Type B pancreatic cell (in vitro differentiated cells): ENCODE measurements at places on chromosomes 7 and 10. TPM values are rescaled to one million over a fixed set of nuclear protein-coding genes. Genes with fewer than 3 reads are reported as not detected.

The GPNMB gene
- total RNA-seq = 7.0 and 13.3 TPM in 2 replicates

The SEMA4G gene
- total RNA-seq = 28.0 and 46.0 TPM in 2 replicates

The TMEM236 gene
- total RNA-seq = 11.6 and 14.7 TPM in 2 replicates

The FANK1 gene
- 9.5 and 11.8 TPM in 2 replicates for total RNA-seq

The KIAA1217 gene
- 73.2 and 99.0 TPM in 2 replicates for total RNA-seq

The PRSS2 gene
- 20.4 and 272 TPM in 2 replicates for total RNA-seq

The SPACDR gene
- 1.4 and 2.8 TPM in 2 replicates for total RNA-seq

The CTNNA3 gene
- 2.6 and 2.9 TPM in 2 replicates for total RNA-seq

DNA sequence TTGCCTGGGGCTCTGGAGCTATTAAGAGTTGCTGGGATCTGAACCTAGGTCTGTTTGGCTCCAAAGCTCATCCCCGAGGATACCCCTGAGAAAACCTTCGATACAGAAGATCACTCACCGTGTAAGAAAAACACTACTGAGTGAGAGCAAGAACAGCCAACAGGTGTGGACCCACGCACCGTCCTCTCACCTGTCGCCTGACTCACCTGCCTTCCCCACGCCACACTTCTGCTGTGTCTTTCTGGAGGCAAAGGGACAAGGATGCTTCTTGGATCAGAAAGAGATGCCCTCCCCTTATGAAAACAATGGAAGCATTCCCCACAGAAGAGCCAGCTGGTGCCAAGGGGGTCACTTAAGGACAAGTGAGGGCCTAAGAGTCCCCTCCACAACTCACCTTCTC is 46.7 kb downstream of the COL13A1 start:
- H3K27me3 ChIP-seq = peaks cover 32% of the 10 kb centered on the region
- peaks cover 66% of the 10 kb centered on the region for H3K4me1 ChIP-seq
- no peaks in the 10 kb centered on the region for H3K36me3 ChIP-seq
- no peak overlapping the region for H3K4me3 ChIP-seq
- no peak overlapping the region for H3K27ac ChIP-seq

DNA sequence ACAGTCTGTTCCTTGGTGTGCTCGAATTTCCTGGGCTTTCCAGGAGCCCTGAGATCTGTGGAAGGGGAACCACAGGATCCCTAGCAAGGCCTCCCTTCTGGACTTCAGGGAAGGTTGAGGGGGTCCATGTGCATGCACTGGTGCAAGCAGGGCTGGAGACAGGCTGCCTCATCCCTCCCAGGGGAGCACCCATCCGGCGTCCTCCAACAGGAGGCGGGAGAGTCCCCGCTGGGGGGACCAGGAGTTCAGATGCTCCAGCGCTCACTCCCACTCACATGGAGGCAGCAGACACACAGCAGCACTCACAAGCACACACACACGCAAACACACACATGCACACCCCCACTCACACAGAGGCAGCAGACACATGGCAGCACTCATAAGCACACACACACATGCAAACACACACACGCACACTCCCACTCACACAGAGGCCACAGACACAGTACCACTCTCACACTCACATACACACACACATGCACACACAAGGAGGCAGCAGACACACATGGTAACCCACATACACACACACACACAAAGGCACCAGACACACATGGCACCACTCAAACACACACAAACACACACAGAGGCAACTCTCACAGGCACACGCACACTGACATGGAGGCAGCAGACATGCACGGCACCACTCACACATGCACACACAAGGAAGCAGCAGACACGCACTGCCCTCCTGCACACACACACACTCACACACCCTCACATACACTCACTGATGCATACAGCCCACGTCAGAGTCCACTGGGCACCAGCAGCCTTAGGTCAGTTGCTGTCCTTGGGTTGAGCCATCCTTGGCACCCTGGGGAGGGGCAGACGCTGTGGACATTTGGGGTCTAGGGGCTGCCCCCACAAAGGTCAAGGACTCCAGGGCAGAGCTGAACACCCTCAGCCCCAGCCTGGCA is 247.0 kb upstream of the PPP2R2D start:
- no peak overlapping the region for H3K4me3 ChIP-seq
- H3K36me3 ChIP-seq = no peaks in the 10 kb centered on the region
- no peak for DNase-seq
- no peak overlapping the region for H3K27ac ChIP-seq
- peaks cover 24% of the 10 kb centered on the region for H3K4me1 ChIP-seq

DNA sequence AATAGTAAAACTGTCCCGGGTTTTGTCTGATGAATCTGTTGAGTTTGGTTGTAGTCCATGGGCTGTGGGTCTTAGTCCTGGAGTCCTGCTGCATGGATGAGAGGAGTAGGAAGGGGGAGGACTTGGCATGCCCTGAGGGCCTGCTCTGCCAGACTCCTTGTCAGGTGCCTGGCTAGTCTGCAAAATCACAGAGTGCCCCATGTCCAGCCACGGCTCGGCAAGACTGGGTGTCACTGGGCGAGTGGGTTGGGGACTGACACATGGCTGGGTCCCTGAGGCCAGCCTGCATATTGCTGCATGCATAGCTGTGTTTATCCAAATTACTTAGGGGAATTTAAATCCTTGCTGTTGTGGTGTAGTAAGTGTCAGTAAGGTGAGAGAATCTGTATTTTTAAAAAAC is 9.7 kb downstream of the MINDY4 start:
- no peaks in the 10 kb centered on the region for H3K4me1 ChIP-seq
- no peak overlapping the region for H3K27ac ChIP-seq
- no peak for DNase-seq
- no peak overlapping the region for H3K4me3 ChIP-seq

GRCh38 chr7:27188386-27189294 is 3.6 kb upstream of the HOXA11 start:
- no peak for DNase-seq
- H3K36me3 ChIP-seq = no peaks in the 10 kb centered on the region
- peaks cover 97% of the 10 kb centered on the region for H3K27me3 ChIP-seq

DNA sequence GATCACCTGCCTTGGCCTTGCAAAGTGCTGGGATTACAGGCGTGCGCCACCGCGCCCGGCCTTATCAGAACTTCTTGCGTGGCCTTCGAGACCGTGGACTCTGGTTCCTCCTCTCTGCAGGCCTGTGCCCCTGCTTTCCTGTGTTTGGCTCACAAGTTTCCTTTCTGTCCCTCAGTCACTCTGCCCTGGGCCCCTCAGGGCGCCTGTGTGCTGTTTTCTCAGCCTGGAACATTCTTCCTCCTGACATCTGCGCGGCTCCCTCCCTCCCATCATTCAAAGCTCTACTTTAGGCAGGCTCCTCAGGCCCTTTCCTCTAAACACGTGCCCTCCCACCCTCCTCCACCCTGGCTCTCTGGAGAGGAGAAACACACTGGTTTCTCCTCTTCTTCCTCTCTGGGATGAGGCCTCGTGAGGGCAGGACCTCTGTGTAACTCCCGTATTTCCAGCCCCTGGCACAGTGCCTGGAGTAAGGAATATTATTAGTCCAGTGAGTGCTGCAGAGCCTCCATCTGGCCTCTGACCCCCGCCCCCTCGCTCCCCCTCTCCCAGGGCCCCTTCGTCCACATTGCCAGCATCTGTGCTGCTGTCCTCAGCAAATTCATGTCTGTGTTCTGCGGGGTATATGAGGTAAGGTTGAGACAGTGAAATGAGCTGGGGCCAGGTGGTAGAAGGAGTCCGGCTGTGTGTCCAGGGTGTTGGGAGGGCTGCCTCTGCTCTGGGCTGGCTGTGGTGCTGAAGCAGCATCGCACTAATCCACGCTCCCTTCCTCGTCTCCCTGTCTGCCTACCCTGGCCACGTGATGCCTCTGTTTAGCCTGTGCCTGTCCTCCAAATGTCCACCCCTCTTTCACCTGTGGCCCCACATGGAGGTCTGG is 7.1 kb downstream of the CLCN1 start:
- DNase-seq = no peak
- H3K27ac ChIP-seq = peak overlapping the region; percentile 82
- H3K36me3 ChIP-seq = no peaks in the 10 kb centered on the region
- H3K27me3 ChIP-seq = no peaks in the 10 kb centered on the region
- peaks cover 33% of the 10 kb centered on the region for H3K4me1 ChIP-seq

- no peak for DNase-seq
- no peak overlapping the region for H3K4me3 ChIP-seq
- H3K27ac ChIP-seq = no peak overlapping the region
- H3K36me3 ChIP-seq = no peaks in the 10 kb centered on the region
- H3K27me3 ChIP-seq = no peaks in the 10 kb centered on the region
Observed at GRCh38 chr7:155846156-155846555, 33.9 kb upstream of the SHH start.

DNA sequence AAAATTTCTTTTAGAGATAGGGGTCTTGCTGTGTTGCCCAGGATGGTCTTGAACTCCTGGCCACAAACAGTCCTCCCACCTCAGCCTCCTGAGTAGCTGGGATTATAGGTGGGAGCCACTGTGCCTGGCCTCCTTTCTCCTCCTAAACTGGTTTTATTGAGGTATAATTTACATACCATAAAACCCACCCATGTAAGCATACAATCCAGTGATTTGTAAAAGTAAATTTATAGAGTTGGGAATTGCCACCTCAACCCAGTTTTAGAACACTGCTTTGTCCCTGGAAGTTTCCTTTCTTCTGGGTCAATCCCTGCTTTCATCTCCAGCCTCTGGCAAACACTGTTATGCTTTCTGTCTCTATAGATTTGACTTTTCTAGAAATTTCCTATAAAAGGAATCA is 49.0 kb downstream of the CNNM2 start:
- peaks cover 5% of the 10 kb centered on the region for H3K36me3 ChIP-seq
- DNase-seq = no peak
- no peak overlapping the region for H3K4me3 ChIP-seq
- no peak overlapping the region for H3K27ac ChIP-seq
- H3K27me3 ChIP-seq = no peaks in the 10 kb centered on the region

- no peak overlapping the region for H3K4me3 ChIP-seq
- H3K36me3 ChIP-seq = no peaks in the 10 kb centered on the region
- H3K27me3 ChIP-seq = peaks cover 18% of the 10 kb centered on the region
- H3K27ac ChIP-seq = no peak overlapping the region
- DNase-seq = no peak
Observed at GRCh38 chr10:1323951-1324350, 267.8 kb downstream of the WDR37 start.

- no peak overlapping the region for H3K27ac ChIP-seq
- peaks cover 6% of the 10 kb centered on the region for H3K27me3 ChIP-seq
- no peak overlapping the region for H3K4me3 ChIP-seq
Observed at GRCh38 chr10:22803261-22803885, 89.0 kb upstream of the PIP4K2A start.

GRCh38 chr7:53541475-53541874 is 506.0 kb downstream of the POM121L12 start:
- H3K4me1 ChIP-seq = no peaks in the 10 kb centered on the region
- H3K27me3 ChIP-seq = no peaks in the 10 kb centered on the region
- H3K4me3 ChIP-seq = no peak overlapping the region
- DNase-seq = no peak

GRCh38 chr10:127506094-127506493 is 43.0 kb upstream of the NPS start:
- H3K36me3 ChIP-seq = no peaks in the 10 kb centered on the region
- H3K27ac ChIP-seq = no peak overlapping the region
- H3K27me3 ChIP-seq = peaks cover 20% of the 10 kb centered on the region
- no peak for DNase-seq
- H3K4me1 ChIP-seq = no peaks in the 10 kb centered on the region

GRCh38 chr7:116465125-116465524 is 34.4 kb upstream of the CAV2 start:
- H3K27me3 ChIP-seq = no peaks in the 10 kb centered on the region
- DNase-seq = no peak
- no peaks in the 10 kb centered on the region for H3K36me3 ChIP-seq

DNA sequence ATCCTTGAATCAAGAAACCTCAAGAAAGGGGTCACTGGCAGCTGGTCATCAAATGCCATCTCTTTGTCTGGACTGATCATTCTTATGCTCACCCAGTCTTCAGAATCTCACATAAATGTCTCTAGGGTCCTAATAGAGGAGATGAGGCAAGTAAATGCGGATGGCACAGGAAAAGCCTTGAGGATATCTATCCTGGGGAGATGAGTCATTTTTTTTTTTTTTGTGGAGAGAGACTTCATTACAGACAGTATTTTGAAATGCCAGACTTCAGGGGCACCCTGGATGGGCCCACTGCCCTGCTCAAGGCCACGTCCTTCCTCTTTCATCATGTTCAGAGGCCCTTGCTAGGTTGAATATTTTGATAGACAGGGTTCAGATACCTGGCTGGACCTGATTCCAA is 19.5 kb upstream of the PLPP4 start:
- no peaks in the 10 kb centered on the region for H3K4me1 ChIP-seq
- no peak overlapping the region for H3K27ac ChIP-seq
- no peaks in the 10 kb centered on the region for H3K36me3 ChIP-seq
